AG09319 (cell line): ENCODE measurements at places on chromosomes 16 and 17.

GRCh38 chr16:51556694-51557340 lies 405.7 kb upstream of the SALL1 start:
- peak; percentile 65 for DNase-seq

GRCh38 chr17:42817866-42818265 lies 6.2 kb downstream of the BECN1 start:
- no peak for DNase-seq

DNA sequence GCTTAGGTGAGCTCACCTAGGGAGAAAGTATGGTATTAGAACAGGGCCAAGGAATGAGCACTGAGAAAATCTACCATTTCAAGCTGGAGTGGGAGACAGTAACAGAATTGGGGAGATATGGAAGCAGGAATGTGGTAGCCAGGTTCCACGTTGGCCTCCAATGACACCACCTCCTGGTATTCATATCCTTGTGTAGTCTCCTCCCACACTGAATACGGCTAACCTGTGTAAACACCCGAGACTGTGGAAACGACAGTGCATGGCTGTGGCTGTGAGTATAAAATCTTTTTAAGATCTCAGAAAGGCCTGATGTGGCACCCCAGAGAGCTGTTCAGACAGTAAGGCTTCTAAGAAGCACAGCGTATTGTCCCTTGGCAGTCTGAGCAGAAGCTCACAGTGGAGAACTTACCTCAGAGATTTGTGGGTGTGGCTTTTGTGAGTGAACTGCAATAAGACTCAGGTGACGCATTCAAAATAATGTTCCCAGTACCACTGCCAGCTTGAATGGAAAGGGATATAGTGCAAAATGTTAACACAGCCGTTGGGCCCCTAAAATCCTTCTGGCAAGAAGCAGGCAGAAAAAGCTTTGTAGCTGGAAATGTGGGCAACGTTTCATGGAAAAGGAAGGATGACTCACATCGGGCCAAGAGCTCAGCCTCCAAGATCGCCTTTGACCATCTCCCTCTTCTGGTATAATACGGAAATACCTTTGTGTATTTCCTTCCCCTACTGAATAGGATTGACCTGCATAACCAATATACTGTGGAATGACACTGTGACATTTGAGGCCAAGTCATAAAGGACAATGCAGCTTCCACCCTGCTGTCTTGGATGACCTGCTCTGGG lies 14.4 kb downstream of the SDR42E1 start:
- DNase-seq = no peak

GRCh38 chr17:79993390-79994227 lies 42.1 kb downstream of the TBC1D16 start:
- peak; percentile 40 for DNase-seq

DNA sequence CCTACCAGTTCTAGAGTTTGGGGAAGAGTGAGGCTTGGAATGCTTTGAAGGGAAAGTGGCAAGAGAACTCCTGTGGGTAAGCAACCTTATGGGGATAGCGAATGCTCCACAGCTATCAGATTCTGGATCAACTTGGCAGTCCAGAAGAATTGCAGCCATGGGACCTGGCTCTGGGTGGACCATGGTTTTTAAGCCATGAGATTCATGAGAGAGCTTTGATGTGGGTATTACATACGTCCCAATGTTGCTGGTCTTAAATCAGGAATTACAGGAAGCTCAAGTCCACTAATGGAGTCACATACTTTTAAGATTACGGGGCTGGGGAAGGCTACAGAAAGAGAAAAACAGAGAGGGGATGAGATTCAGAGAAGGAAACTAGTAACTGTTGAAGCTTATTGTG lies 142.5 kb upstream of the ELAC2 start:
- no peak for DNase-seq

DNA sequence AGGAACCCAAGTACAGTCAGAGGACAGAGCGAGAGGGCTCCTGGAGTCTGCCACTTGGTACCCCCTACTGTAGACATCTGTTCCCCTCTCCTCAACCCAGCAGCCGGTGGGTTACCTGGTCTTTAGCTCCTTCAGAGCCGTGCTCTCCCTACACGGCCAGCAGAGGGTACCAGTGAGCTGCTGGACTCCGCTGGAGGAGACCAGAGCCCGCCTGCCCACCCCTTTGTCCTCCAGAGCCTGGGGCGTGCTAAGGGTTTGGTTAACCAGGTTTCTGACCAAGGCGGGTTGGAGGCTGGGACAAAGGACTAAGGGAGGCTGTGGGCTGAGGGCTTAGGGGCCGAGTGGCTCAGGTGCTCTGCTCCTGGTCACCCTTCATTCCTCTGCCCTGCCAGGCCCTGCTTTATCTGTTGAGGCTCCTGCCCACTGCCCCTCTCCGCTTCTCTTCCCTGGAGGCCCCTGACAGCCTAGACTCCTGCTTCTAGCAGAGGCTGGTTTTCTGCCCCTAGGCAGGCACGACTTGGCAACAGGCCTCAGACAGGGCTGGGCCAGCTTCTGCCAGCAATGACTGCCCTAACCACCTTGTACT lies 2.7 kb upstream of the HSD11B2 start:
- DNase-seq = no peak

GRCh38 chr17:4901108-4901647 lies 1.7 kb downstream of the CHRNE start:
- DNase-seq = no peak

- no peak for DNase-seq
Observed at GRCh38 chr17:57895382-57896060, 45.7 kb upstream of the MRPS23 start.

DNA sequence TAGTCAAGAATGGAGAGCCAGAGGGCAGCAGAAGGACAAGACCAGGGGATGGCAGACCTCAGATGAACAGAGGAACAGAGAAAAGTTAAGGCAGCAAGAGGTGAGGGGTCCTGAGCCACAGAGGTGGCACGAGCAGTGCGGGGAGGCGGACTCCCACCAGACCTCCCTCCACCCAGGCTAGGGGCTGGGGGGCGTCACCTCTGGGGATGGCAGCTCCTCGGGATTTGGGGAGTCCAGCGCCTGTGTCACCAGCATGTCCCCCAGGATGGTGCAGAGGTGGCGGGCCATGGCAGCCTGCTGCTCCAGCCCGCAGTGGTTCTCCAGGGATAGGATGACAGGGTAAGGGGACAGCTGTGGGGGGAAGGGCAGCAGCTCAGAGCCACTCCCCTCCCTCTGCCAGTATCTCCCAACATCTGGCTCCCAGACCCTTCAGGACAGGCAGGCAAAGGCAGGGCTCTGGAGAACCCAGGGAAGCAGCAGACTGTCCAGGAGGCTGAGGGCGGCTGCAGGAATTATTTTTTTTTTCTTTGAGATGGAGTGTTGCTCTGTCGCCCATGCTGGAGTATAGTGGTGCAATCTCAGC lies 15.8 kb downstream of the PLCD3 start:
- no peak for DNase-seq

- no peak for DNase-seq
Observed at GRCh38 chr16:426115-426905, 861 bp downstream of the RAB11FIP3 start.

DNA sequence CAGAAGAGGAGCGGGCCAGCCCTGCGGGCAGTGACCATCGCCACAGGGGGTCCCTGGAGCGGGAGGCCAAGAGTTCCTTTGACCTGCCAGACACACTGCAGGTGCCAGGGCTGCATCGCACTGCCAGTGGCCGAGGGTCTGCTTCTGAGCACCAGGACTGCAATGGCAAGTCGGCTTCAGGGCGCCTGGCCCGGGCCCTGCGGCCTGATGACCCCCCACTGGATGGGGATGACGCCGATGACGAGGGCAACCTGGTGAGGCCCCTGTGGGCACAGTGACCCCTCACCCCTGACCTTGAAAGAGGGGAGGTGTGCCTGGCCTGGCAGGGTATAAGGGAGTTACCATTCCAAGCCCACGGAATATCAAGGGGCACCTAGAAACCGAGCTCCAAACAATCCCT lies 35.1 kb upstream of the ABCC3 start:
- no peak for DNase-seq

GRCh38 chr16:3431779-3432219 lies 11.5 kb downstream of the ZNF597 start:
- no peak for DNase-seq

DNA sequence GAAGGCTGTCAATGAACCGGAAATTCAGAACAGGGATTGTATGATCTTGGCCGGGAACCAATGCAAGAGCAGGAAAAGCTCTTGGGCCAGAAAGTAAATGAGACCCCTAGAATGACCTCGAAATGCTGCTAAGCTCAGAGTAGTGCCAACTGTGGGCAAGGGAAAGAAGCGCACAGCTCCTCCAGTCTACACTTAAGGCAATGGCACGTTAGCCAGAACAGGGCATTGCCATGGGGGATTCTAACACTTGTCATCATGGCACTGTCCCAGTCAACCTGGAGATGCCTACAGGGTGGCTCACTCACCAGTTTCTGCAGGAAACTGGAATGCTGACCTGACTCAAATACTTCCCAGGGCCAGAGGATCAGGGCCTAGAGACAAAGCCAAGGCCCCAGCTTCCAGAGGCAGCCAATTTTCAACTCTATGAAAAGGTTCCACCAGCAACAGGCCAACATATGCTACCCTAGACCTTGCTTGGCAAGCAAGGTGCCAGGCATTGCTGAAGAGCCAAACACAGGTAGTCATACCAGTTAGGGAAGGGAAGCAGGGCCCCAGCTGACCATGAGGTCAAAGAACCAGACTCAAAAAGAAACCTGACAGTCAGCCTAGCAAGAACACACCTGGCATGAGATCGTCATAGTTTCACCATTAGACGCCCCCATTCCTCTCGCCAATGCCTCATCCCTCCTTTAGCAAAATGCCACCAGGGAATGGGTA lies 34.9 kb downstream of the ARHGAP17 start:
- no peak for DNase-seq

GRCh38 chr16:85573696-85574641 lies 39.2 kb upstream of the GSE1 start:
- no peak for DNase-seq

DNA sequence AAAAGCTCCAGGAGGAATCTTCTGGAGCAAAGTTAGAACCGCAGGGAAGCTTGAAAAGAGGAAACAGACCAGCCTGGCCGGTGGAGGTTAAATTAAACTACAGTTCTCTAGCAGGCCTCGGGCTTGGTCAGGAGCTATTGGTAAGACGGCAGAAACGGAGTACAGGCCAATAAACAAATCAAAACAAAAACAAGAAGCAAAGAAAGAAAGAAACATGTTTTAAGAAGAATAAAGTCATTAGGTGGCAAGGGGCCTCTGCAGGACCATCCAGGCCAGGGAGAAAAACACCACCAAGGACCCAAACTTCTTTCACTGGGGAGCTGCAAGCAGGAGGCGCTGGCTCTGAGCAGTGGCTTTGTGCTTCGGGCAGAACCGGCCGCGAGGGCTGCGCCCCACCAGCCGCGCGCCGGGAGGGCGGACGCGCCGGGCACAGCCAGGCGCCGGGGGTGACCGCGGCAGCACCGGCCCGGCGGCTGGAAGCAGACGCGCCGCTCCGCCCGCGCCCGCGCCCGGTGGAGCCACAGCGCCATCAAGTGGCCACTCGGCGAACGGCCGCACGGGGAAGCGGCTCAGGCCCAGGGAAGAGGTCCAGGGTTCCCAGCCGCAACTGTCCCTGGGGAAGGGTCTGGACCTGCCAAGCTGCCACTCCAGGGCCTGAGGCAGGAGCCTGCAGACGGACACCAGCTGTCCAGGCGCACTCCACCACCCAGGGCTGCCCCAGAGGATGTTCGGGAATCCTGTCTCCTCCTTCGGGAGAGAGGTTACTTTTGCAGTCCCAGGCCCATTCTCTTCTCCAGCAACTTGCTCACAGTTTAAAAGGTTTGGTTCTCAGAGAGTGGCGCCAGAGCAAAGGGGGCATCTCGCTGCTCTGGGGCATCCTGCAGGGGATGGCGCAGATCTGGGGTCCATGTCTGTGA lies 419.4 kb downstream of the SOX9 start:
- DNase-seq = peak; percentile 40

- DNase-seq = no peak
Observed at GRCh38 chr17:77807746-77808441, 150.6 kb upstream of the TNRC6C start.

GRCh38 chr16:78395035-78395434 lies 295.6 kb downstream of the WWOX start:
- no peak for DNase-seq

GRCh38 chr16:87431926-87432325 lies 39.8 kb downstream of the MAP1LC3B start:
- peak; percentile 38 for DNase-seq

- DNase-seq = no peak
Observed at GRCh38 chr17:79752175-79752574, 21.4 kb downstream of the ENPP7 start.

GRCh38 chr17:74431568-74432423 lies at the start of gene GPRC5C:
GPRC5C (plus strand) TSS chr17:74432088; CDS start chr17:74439777, 7,689 bp downstream.
- no peak for DNase-seq

- no peak for DNase-seq
Observed at GRCh38 chr17:64611369-64611768, 50.7 kb downstream of the SMURF2 start.

- DNase-seq = no peak
Observed at GRCh38 chr17:72033334-72033733, 87.5 kb upstream of the SOX9 start.

DNA sequence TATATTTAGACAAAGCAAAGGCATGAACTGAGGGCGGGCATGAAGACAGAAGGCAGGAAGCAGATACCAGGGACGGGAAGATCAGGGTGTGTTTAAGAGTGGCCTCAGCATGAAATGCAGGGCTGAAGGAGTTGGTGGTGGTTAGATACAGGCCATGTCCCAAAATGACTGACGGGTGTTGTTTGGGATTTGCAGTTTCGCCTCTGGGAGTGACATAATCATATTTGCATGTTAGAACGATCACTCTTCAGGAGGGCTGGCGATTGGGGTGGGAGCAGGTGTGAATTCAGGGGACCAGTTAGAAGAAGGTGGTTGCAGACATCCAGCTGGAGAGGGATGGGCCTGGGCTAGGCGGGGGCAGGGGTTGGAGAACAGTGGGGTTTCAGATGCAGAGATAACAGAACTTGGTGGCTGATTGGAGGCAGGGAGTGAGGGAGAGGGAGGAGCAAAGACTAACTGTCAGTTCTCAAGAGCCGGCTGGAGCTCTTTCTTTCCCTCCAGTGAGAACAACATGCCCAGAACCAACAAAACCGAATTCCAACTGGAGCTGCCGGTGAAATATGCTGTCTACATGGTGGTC lies 27.2 kb upstream of the ITGAX start:
- DNase-seq = no peak

- peak; percentile 34 for DNase-seq
Observed at GRCh38 chr16:74186561-74186971, 110.0 kb upstream of the PSMD7 start.
